ENCODE measurements at places on chromosomes 1 and 21.

GRCh38 chr1:214476229-214476985 is 75.0 kb downstream of the PTPN14 start:
- DNase-seq: no peak

DNA sequence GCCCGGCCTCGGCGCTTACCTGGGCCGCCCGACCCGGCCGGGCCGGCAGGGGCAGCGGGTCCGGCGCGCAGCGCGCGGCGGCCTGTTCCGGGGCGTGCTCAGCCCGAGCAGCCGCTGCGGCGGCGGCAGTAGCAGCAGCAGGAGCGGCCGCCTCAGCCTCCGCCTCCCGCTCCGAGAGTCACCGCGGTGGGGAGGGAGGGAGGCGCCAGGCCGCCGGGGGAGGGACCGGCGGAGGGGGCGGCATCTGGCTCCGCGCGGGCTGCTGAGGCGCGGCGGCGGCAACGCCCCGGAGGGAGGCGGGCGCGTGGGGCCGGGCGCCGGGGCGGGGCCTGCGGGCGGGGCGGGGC is at the start of gene CTNNBIP1:
Gene CTNNBIP1, minus strand, starts transcription at position 194 of the 347 bp plus-strand sequence. CDS start 38,205 bp downstream, outside the sequence.
- no peak for DNase-seq

GRCh38 chr1:167532964-167533824 is 14.9 kb upstream of the CD247 start:
- no peak for DNase-seq

DNA sequence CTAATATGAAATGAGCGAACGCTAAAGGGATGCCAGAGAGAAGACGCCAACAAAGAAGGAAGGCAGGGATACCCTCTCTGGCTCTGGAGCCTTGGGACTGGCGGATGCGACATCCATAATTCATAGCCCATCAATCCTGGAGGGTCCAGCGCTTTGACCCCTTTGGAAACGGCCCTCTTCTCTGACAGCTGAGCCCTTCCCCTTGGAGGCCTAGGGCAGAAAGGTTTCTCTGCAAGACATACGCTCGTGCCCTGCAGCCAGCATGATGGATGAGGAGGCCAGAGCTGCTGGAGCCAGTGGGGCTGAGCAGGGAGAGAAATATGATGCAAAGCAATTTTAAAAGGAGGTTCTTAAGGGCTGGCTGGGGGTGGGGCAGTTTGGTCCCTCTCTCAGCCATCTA is 22.2 kb downstream of the OPTC start:
- no peak for DNase-seq

- DNase-seq: peak; percentile 23
These were observed at the start of gene PLEKHA6 for GRCh38 chr1:204359474-204360255. PLEKHA6 (minus strand) TSS chr1:204359929; CDS start chr1:204273727, 86,202 bp downstream.
